ENCODE measurements at places on chromosomes 2 and 18.

DNA sequence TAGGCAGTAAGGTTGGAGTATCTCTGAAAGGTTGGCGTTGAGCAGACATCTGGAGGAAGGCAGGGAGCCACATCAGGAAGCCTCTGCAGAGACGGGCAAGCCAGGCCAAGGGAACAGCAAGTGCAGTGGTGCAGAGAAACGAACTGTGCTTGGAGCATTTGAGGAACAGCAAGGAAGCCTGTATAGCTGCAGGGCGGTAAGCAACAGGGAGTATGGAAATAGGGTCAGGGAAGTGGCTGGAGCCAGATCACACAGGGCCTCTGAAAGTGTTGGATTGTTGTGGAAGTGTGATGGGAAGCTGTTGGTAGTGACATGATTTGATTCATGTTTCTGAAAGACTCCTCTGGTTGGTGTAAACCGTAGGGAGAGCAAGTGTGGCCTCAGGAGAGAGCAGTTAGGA is 13.4 kb upstream of the TMEM237 start:
- DNase-seq, result no peak

GRCh38 chr2:205482399-205483081 is 199.8 kb upstream of the NRP2 start:
- DNase-seq, result no peak

DNA sequence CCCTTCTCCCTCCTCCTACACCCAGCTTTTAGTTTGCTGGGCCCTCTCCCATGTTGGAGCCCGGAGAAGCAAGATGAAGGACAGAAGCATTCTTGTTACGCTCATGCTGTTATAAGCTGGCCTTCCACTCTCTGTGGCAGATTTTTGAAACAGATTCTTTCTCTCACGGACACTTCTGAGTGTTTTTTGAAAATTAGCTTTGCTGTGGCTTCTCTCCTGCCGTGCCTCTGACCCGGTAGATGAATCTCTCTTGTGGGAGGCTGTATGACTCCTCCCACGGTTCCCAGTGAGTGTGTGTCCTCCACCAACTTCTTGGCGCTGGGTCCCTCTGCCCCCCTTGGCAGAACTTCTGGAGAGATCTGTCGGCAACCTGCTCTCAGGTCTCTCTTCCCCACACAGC is 269.3 kb upstream of the MYT1L start:
- no peak for DNase-seq

DNA sequence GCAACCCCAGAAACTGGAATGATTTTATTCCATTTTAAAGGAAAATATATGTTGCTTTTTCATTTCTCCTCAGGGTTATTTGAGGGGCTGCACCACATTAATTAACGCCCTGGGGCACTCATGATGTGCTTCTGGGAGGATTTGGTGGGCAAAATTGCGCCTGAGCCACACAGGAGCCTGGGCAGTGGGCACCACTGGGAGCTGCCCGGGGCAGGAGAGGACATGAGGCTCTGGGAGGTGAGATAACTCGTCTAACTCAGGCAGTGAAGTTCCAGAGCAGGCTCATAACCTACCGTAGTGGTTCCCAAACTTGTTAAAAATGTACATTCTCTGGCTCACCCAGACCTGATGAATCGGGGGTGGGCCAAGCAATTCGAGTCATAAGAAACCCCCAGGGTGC is 68.3 kb downstream of the EDAR start:
- no peak for DNase-seq

DNA sequence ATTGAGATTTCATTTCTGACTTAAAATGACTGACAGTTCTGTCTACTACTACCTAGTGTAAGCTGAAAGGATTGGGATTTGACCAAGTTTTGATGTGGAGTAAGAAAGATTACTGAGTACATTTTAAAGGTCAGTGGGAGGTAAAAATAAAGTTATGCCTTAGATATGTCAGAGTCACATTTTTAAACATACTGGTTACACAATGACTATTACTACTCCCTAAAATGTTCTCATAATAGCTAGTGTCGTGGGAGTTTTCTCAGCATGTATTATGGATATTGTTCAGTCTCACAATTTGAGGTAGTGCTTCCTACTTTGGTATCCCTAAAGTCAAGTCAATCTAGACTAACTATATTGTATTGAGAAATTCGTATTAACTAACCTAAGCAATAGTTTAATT is 1092.5 kb downstream of the LRP1B start:
- DNase-seq, result no peak

- no peak for DNase-seq
These were observed 489.1 kb upstream of the MEX3C start for GRCh38 chr18:51686590-51686989.

- DNase-seq, result no peak
These were observed 142.0 kb downstream of the TDRD15 start for GRCh38 chr2:21265752-21266151.

- DNase-seq, result no peak
These were observed 93.1 kb downstream of the CD8B2 start for GRCh38 chr2:106580241-106580640.

GRCh38 chr2:162344617-162344950 is 652 bp downstream of the GCA start:
- DNase-seq, result no peak

GRCh38 chr2:240179941-240180666 is 39.6 kb upstream of the OTOS start:
- DNase-seq, result no peak

DNA sequence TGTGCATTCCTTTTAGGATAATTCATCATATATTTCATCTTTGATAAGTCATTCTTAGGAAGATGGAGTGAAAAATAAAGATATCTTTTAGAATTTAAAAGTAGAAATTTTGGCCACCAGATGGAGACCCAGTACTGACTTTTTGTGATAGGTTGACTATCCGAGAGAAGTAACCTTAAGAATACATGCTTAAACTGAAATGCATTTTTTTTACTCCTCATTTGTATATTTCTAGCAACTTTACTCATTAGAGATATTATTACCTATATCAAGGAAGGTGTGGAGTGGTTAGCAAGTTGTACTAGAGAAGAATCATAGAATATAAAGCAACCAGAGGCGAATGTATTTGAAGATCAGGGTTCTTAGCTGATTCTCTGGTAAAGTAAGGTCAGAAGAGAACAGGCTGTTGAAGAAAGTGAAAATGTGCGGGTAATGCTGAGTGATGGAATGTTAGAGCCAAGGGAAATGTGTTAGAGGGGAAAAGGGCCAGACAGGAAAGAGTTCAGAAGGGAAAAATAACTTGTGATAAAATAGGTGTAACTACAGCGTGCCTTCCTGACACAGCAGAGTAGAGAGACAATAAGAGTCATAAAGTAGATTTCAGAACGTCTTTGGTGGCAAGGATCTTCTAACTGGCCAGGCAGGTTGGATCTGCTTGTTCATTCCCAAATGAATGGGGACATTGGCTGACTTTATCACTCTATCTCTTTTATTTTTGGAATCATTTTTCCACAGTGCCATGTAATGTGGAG is 52.3 kb downstream of the TDRD15 start:
- no peak for DNase-seq

DNA sequence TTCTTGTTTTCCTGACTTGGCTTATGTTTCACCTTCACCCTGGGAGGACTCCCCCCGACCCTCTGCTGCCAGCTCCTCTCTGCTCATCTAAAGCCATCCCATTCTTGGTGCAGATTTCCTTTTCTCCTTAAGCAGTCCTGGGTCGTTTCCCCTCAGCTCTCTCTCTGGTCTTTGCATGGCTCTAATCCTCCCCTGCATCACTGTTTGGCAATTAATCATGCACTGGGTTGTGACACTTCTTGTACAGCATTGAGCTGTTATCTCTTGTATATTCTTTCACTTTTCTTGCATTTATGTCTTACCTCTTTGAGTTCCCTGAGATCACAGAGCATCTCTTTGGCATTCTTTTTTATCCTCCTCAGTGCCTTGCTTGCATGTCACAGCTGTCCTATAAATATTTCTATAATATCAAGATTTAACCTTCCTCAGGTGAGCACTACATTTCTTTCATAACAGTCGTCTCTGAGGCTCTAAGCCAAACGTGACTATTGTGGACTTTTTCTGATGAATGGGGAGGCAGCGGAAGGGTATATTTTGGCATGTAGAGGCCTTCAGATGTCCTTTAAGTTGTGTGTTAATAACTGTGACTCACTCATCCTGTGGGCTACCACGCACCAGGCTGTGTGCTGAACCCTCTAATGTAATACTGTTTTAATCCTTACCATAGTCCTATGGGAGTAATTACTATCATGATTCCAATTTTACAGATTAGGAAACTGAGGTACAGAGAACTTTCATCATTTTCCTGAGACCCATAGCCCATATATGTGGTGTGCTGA is 507.5 kb downstream of the SLC4A3 start:
- no peak for DNase-seq

GRCh38 chr2:43729491-43730174 is 44.2 kb upstream of the DYNC2LI1 start:
- no peak for DNase-seq

GRCh38 chr2:173985605-173985992 is 20.4 kb upstream of the SP3 start:
- no peak for DNase-seq

GRCh38 chr2:43347746-43348145 is 121.3 kb upstream of the ZFP36L2 start:
- no peak for DNase-seq

DNA sequence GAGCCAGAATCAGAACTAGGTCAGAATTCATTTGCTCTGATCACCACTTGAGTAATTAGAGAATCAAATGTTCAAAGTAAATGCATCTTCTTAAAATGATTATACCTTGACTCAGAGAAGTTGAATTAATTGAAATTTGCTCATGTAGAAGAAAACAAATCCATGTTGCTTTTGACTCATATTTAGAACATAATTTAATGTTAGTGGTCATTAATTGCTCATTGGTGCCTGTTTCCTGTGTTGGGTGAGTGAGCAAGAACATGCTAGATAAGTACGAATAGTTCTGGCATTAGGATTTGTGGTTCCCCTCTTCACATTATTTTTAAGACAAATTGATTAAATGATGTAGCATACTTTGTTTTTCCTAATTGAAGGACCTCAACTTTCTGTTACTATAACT is 19.0 kb downstream of the ACVR2A start:
- no peak for DNase-seq

DNA sequence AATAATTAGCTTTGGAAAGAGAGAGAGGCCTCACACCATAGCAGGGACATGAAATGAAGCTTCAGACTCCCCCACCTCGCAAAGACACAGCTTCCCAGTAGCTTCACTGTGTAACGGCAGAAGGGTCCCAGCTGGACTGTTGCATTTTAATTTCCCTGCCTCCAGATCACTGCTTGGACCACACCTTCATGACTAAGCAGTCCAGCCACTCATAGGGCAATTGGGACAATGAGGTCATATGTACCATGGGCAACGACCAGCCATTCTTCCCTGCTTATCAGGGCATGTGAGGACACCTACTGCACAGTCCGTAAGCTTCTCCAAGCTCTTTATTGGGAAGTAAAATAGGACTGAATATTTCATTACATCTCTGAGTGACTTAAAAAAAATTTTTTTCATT is 183.0 kb downstream of the MREG start:
- DNase-seq, result peak; percentile 64

DNA sequence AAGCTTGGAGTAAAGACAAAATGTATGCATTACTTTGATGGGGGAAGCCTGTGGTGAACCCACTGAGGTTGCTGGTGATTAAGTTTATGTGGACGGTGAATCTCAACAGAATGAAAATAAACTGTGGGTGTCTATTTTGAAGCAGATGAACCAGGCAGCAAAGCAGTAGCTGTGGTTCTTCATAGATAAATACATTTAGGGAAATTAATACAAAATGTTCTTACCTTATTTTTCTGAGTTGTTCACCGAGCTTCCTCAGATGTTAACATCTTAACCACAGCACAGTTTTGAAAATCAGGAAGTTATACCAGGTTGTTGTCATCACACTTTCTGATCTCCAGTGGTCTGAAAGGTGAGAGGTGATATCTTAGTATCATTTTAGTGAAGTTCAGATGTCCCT is 53.9 kb downstream of the NCK2 start:
- no peak for DNase-seq

- DNase-seq, result no peak
These were observed 70.4 kb downstream of the LRRFIP1 start for GRCh38 chr2:237697586-237698357.

DNA sequence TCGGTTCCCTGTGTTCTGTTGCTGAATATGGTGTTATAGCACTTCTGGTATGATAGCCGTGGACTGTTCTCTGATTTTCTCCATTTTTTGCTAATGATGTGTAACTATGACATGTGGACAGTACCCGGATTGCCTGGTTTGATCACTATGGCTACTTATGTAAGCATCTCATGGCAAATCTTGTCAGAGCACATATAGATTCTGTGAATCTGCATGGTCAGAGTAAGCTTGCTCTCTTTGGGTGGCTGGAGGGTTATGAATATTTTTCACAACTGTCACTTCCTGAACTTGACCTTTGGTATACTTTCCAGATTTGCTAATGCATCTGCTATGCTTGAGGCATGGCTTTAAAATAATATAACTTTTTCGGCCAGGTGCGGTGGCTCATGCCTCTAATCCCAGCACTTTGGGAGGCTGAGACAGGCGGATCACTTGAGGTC is 36.8 kb upstream of the ATP8B1 start:
- peak; percentile 90 for DNase-seq

DNA sequence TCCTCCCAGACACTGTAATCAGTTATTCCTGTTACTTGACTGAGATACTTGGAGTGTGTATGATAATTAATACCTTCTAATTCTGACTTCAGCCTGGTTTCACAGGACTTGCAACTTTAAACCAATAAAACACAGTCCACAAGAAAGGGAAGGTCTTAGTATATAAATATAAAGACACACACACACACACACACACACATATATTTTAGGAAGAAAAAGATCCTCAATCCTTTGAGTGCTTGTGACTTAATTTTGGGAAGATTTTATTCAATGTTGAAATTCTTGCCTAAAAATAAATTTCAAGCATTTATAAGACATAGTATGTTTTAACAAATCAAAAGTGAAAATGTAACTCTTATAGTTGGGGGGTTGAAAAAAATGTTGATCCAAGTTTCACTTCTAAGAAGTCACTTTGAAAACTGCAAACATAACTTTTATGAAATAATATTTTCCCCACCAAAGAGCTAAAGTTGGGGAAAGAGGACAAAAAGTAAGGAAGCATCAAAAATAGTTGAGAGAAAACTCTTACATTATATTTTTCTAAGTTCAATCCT is 824 bp upstream of the VPS54 start:
- no peak for DNase-seq

DNA sequence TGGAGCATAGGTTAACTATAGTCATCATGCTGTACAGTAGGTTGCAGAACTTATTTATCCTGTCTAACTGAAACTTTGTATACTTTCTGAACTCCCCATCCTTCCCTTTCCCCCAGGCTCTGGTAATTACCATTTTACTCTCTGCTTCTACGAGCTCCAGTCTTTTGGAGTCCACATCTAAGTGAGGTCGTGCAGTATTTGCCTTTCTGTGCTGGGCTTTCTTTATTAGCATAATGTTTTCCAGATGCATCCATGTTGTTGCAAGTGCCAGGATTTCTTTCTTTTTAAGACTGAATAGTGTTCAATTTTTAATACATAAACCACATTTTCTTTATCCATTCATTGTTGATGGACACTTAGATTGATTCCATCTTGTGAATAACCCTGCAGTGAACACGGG is 464.1 kb downstream of the TGIF1 start:
- DNase-seq, result no peak

- no peak for DNase-seq
These were observed 74.2 kb upstream of the STK17B start for GRCh38 chr2:196245378-196246140.

Data from HS-27A (cell line).